ENCODE measurements at places on chromosomes 2 and 18.
A peak's percentile ranks its signal among the peaks of the same experiment; 100 is the strongest.

- DNase-seq = no peak
Observed at GRCh38 chr2:28591711-28592335, 96.0 kb downstream of the PLB1 start.

DNA sequence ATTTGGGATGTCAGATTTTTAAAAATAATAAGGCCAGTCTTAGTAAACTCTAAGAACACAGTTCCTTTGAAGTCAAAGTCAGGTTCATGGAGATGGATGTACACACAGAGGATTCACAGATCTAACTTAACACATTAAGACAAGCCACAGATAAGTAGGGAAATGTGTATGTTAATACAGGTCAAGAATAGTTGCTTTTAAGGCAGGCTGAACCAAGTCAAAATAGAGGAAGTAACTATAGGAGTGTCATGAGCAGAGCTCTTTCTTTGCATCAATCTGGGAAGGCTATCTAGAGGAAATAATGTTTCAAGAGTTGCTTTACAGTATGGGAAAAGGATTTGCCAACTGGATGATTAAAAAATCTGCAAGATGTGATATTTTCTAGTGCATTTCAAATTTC is 128.0 kb upstream of the FBXO11 start:
- DNase-seq = no peak

GRCh38 chr18:69951182-69951581 is 3.5 kb upstream of the CD226 start:
- no peak for DNase-seq

DNA sequence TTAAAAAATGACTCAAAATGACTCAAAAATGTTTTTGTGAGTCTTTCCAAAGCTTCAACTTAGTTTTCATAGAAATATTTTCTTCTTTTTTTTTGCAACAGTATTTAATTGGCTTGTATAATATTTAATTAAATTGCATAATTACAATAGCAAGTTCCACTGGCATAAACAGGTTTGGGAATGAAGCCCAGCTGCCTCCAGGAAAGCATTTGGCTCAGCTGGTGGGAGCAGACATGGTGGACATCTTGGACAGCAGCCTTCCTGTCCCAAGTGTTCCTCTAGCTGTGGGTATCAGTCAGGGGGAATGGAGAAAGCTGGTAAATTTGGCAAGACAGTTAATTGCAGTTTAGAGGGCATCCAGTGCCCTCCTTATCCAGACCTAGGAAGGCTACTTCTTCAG is 213.4 kb downstream of the ZBTB7C start:
- no peak for DNase-seq

DNA sequence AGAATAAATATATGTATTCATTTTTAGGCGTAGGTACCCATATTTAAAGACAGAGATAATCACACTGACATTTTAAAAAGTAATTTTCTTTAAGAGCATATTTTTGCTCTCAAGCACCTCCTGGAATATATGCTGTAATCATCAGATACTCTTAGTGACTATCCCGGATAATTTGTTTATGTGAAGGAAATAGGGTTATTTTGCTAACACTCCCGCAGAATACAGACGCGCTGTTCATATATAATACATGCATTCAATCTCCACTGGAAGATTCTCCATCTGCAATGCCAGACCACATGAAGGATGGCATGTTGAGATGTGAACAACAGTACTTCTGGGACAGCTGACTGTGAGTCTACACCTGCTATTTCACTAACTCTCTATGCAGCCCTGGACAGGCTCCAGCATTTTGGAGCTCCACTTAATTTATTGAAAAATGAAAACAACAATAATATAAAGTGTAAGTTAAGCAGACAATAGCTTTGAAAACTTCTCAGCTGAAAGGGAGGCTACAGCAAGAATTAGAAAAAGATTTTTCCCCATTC is 430.6 kb downstream of the TMX3 start:
- peak; percentile 45 for DNase-seq

- no peak for DNase-seq
Observed at GRCh38 chr2:165105926-165106325, 97.9 kb downstream of the SCN3A start.

DNA sequence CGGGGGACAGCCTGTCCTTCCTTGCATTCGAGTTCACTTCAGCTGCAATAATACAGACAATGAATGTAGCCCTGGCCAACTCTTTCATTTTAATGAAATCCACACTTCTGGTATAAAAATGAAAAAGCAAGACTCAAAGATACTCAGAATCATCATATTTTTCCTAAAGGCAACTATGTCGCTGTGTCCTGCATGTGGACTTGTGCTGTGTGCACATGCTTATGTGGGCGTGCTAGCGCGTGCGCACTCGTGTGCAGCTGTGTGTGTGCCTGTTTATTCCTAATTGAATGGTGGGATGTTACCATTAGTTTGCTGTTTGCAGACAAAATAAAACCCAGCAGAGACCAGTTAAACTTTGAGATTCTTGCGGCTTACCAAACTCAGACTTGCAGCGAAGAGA is 49.6 kb downstream of the SMIM21 start:
- DNase-seq = peak; percentile 28

GRCh38 chr18:67144329-67144728 is 372.2 kb downstream of the DSEL start:
- no peak for DNase-seq

DNA sequence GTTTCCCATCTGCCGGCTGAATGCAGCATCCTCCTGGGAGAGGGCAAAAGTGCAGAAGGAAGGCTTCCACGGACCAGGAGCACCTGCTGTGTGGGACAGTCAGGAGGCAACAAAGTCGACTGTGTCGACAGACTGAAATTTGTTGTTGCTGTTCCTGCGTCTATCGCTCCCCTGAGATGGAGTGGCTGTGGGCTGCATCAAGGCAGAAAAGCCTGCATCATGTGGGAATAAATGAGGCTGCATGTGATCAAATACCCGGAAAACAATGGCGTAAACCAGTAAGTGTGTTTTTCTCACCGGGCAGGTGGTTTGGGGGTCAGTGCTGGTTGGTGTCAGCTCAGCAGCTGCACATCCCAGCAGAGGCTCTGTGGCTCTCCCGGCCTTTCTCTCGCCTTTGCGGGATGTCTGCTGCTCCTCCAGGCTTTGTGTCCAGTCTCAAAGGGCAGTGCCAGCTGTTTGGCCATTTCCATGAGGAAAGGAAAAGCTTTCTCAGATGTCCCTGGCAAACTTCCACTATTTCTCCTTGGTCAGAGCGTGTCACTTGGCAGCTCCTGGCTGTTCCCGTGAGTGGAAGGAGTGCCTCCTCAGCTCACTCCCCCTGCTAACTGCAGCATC is 262.4 kb downstream of the NDUFA10 start:
- DNase-seq = peak; percentile 62

DNA sequence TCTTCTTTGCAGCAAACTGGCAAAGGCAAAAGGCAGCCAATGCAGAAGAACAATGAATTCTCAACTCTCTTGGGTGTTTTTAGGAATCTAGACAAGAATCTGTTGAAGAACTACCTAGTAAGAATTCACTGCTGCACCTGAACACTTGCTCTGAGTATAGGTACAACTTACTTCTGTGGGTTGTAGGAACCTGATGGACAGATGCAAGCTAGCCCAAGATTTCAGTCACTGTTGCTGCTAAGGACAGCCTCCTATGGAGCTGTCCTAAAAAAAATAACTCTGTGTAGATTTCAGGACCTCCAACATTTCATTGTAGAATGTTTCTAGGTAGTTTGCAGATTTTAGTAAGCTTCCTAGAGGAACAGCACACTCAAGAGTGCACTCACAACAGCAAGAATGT is 363.5 kb downstream of the CBLN2 start:
- no peak for DNase-seq

DNA sequence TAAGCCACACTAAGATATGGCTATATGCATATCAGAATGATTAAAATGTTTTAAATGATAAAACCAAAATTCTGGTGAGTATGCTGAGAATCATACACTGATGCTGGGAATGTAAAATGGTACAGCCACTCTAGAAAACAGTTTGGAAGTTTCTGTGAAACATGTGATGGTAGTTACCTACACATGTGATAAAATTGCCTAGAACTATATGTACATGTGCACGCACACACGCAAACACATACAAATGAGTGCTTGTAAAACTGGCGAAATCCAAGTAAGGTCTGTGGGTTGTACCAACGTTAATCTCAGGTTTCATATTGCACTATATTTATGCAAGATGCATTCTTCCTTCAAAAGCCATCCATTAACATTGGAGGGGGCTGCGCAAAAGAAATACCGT is 195.0 kb upstream of the RAB6C start:
- DNase-seq = no peak

DNA sequence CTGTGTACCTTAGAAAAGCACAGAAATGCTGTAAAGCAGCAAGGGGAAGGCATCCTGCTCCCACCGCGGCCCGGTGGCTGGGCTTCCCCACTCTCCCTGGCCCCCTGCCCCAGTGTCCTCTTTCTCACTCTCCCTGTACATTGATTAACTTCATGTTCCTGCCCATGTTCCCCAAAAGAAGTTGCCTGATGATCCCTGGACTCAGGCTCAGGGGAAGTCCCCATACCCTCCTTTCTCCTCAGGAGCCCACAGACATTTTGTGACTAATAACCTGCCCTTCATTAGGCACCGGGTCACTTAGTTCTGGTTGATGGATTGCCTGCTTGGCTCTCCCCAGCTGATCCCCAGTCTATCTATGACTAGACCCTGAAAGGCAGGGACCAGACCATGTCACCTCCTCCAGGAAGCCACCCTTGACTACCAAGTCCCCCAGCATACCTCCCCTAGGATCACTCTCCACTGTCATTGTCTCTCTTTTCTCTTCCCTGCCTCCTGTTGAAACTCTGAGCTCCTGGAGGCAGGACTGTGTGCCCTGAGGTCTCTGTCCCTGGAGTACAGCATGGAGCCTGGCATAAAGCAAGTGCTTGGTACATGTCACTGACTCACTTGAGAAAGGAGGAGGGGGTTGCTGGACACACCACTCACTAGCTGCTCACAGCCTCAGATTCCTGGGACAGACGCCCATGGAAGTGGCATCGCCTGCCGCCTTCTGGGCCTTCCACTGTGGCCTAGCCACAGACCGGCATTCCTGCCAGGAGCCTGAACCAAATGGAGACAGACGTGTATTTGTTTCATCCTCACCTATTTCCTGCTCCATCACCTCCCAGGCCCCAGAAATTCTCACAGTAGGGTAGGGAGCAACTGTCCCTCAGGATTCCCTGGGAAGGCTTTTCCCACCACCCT is 13.5 kb downstream of the MALL start:
- DNase-seq = no peak

DNA sequence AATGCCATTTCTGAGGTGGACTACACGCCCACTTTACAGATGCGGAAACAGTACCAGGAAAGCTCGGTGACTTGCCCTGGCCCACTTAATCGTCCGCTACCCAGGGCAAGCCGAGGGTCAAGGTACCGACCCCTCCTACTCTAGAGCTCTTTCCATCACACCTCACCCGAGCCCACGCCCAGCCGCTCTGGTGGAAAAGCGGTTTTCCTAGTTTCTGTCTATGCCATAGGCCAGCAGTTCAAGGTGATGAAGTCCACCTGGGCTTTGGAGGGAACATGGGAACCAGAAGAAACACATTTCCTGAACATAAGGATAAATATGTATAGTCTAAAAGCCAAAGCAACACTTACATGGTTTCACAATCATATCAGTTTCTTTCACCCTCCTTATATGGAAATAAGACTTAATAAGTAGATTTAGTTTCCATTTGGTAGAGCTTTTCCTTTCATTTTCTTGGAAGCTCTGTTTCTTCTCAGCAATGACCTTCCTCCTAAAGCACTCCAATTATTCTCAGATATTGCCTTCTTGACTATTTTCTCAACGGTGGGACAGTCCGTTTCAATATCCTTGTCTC is 567 bp downstream of the VWA3B start:
- DNase-seq = no peak

DNA sequence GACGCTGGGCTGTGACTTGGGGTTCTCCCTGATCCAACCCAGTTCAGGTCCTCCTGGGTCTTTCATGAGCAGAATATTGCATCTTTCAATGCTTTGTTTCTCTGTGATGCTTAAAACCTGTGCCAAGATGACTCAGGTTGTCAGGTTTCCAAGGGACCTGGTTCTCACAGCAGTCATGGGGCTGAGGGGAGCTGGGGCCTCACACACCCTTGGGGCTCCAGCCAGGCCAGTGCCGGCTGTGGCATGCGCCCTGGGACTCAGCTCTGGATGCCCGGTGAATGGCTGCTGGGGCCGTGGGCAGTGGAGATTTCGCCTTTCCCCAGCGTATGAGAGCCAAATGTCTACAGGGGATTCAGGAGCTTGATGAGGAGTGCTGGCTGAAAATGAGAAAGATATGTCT is 29.6 kb downstream of the EDAR start:
- no peak for DNase-seq

- DNase-seq = peak; percentile 86
Observed at GRCh38 chr18:23752796-23753195, 63.5 kb downstream of the LAMA3 start.

DNA sequence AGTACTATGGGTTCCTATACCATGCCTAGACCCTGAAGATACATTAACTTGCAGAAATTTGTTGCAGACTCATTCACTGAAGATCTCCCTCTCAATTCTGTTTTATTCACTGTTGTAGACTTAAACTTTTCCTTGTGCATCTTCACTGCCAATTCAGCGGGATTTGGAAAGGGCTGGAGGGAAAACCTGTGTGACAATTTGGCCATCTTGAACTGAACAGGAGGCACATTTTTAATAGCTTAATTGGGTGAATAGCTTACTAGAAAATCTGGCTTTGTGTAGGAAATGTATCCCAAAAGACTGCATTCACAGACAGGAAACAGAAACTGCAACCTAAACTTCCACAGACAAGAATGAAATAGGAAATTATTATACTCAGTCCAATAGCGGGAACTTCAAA is 512.3 kb downstream of the XIRP2 start:
- DNase-seq = no peak

- DNase-seq = no peak
Observed at GRCh38 chr2:25310709-25310964, 31.1 kb downstream of the DNMT3A start.

DNA sequence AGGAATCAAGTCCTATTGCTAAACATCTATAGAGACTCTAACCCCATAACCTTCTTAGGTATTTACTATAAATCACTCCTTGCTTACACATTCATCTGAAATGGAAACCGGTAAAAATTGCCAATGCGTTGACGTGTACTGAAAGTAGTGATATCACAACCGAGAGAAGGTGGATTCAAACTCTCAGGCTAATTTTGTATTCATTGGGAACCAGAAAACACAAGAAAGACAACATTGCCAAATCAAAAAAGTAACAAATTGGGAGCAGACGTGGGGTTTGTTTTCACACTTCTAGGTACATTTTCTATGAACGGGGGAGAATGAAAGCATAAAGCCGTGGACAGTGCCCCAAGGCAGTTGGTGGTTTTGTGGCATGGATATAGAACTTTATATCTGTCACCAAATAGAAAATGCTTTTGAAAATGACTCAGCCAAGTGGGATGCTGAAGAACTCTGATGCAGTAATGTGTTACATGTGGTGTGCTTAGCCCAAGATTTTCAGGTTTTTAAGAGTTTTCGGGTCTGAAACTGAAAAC is 155.1 kb upstream of the RASGRP3 start:
- peak; percentile 47 for DNase-seq
